ENCODE measurements at places on chromosomes 13 and 19.

- no peak for DNase-seq
These were observed 39.2 kb downstream of the MYH14 start for GRCh38 chr19:50242581-50242980.

DNA sequence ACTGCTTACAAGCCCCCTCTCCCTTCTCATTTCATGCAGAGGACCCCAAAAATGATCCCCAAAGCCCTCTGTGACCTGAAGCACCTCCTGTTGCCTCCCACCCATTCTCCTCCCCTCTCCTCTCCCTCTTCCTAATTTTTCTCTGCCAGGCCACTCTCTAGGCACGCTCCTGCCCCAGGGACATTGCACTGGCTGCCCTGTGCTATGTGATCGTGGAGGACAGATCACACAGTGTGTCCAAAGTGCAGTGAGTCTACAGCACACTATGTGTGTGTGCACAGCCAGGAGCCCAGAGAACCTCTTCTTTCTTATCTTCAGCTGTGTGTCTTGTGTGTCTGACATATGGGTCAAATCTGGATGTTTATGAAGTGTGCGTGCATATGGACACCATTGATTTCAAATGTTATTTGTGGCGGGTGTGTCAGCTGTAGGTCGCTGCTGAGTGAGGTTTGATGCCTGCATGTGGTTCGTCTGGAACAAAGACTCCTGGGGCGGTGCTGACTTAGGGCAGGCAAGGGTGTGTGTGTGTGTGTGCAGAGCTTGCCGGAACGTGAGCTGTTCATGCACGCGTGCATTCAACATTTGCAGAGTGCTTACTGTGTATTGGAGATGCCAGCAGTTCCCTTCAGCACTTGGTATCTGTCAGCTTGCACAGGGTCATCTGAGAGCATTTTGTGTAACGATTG, 2.1 kb upstream of the KLHL26 start:
- no peak for DNase-seq

DNA sequence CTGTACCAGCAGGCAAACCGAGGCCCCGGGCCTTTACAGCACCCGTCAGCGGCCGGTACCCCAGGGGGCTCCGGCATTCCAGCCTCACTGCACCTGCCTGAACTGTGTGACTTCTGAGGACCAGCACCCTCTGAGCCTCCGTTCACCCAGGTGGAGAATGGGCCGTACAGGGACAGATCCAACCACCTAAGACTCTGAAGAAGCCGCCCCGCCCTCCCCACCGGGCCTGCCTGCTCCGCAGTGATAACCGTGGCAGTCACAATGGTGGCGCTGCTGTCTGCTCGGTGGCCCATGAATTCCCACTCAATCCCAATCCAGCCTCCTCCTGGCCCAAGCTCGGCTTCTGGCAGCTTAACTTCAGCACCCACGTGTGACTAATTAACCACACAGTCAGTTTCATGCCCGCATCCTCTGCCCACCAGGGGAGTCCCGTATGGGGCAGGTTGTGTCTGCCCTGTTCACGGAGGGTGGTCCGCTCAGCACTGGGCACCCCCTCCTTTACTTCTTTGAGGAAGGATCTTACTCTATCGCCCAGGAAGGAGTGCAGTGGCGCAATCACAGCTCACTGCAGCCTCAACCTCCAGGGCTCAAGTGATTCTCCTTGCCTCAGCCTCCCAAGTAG, 3.4 kb downstream of the TCF3 start:
- DNase-seq = no peak

DNA sequence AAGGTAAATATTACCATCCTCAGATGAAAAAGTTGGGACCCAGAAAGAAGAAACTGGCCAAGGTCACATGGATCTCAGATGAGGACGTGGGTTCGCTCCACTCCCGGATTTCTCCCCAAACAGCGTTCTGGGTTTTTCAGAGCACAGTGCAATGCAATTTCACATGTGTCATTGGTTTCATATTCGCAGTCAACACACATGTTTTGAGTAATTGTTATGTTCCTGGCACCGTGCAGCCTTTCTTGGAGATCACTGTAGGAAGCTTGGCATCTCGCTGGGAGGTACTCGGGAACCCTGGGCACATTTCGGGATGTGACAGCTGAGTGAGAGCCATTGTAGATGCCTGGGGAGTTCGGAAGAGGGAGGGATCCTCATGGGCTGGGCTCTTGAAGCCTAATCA, 26.2 kb upstream of the CEBPG start:
- DNase-seq = no peak

GRCh38 chr13:110215606-110216005, 91.4 kb downstream of the COL4A1 start:
- DNase-seq = no peak

- no peak for DNase-seq
These were observed 162.1 kb downstream of the ZIC5 start for GRCh38 chr13:99809496-99809895.

DNA sequence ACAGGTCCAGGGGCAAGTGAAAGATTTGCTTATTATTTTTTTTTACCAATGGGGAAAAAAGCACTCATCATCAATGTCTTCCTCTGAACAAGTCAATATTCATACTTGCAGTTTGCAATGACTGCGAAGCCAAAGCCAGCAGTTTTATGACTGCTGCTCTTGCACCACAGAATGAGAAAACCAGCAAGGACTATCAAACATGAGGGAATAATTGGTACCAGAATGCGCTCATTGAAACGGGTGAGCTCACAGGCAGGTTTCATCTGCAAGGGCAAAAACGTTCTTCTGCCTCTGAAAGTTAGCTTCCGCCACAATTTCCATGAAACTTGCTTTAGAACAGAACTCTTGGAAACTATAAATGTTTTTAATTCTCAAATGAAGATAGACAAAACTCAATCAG, 5.5 kb downstream of the DLEU7 start:
- no peak for DNase-seq

GRCh38 chr19:29550896-29551295, 25.1 kb downstream of the VSTM2B start:
- no peak for DNase-seq

DNA sequence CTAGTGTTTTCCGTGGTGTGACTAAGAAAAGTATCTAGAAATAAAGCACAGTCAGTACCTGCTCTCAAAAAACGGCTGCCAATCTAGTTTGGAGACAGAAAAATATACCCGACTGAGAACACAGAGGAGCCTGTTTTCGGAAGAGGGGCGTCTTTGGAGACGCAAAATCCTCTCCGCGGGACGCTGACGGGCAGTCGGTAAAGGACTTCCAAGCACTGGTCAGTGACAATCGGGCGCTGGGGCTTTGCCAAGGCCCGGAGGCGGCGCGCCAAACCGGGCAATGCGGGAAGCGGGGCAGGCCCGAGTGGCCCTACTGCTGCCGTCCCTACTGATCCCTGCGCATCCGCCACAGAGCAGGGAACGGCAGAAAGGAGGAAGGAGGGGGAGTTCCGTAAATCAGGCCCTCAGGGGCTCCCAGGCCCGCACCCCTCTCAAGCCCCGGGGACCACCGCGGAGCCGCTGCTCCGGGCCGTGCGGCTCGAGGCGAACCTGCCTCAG, 588 bp upstream of the DPY19L3 start:
- no peak for DNase-seq

- no peak for DNase-seq
These were observed 9.5 kb upstream of the TYK2 start for GRCh38 chr19:10389863-10390262.

DNA sequence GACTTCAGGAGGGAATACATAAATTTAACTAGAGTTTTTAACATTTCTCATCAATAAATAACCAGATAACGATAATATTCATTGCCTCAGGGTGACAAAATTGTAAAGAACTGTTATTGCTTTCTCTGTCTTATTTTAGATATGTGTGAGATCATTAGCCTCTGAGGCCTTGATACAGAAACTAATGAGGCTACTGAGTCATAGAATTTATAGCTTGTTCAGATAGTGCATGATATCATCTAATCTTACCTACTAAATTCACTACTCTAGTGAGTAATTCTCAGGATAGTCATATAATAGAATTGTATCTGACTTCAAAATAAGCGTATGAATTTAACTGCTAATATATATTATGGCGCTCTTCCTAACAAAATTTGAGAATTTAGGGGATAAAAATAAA, 360.8 kb upstream of the KLHL1 start:
- DNase-seq = no peak

DNA sequence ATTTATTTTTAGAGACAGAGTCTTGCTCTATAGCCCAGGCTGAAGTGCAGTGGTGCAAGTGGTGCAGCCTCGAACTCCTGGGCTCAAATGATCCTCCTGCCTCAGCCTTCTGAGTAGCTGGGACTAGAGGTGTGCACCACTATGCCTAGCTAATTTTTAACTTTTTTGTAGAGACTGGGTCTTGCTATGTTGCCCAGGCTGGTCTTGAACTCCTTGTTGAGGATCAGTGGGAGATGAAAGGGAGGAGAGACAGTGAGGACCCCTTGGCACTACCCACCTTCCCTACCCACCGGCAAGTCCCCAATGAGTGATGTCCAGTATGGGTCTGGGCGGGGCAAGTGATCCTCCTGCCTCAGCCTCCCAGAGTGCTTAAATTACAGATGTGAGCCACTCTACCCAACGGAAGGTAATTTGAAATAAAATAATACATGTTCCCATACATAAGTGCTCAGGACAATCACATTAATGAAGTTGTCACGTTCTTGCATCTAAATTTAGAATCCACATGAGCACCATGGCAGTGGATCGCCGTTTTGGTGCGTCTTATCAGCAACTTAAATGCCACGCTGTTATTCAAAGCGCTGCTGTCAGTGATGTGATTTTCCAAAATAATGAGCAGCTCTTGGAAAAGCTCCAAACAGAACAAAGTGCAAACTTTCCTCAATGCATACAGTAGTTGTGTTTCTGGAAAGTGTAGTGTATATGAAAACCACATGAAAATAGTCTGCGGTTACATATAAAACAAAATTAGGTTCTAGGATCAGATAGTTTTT, 5.9 kb upstream of the ARL11 start:
- no peak for DNase-seq

DNA sequence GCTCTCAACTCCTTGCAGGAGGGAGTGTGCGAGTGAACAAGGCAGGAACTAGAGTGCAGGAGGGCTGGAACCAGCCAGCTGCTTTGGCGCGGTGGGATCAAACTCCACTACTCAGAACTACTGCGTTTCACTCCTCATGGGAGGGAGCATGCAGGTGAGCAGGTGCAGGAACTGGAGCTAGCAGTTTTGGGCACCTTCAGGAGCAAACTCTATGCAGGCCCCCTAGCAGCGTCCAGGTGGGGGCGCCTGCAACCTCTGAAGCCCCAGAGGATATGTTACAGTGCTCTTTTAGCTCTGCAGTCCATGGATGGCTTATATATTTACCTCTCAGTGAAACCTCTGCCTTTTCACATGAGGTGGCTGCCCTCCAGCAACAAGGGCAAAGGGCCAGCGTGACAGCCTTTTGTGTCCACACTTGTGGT, 1303.4 kb downstream of the PCDH9 start:
- DNase-seq = no peak

DNA sequence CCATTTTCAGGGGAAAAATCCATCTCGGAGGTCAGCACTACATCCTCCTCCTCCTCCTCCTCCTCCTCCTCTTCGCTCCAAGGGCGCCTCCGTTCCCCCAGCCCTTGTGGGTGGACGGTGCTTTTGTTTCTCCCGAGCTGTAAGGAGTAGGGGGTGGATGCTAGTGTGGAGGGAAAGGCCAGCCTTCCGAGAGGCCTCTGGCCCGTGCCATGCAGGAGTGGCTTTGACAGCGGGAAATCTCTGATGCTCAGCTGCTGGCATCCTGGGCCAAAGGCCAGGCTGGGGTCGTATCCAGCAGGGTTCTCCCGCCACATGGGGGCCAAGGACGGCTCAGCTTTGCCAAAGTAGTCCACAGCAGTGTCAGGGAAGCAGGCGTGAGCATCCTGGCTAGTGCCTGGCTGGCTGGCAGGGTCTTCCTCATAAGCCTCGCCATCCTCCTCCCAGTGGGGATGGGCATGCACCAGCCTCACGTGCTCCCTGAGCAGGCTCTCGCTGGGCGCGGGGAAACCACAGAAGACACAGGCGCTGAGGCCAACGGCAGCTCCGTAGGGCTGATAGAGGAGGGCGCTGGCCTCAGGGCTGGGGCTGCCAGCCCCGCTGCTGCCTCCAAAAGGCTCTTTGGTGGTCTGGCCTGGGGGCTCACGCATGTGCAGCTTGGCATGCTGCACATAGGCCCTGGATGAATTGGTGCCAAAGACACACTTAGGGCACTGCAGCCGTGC, 10.5 kb downstream of the WIZ start:
- DNase-seq = no peak

GRCh38 chr13:32978278-32978677, 37.9 kb upstream of the KL start:
- no peak for DNase-seq

- no peak for DNase-seq
These were observed 103.3 kb downstream of the CRYL1 start for GRCh38 chr13:20422362-20422761.

- DNase-seq = no peak
These were observed 897 bp downstream of the C19orf33 start for GRCh38 chr19:38304866-38305429.

- DNase-seq = no peak
These were observed 5.9 kb upstream of the DCAF15 start for GRCh38 chr19:13946414-13946813.

- DNase-seq = no peak
These were observed 75.0 kb downstream of the KCNRG start for GRCh38 chr13:50090211-50090610.

DNA sequence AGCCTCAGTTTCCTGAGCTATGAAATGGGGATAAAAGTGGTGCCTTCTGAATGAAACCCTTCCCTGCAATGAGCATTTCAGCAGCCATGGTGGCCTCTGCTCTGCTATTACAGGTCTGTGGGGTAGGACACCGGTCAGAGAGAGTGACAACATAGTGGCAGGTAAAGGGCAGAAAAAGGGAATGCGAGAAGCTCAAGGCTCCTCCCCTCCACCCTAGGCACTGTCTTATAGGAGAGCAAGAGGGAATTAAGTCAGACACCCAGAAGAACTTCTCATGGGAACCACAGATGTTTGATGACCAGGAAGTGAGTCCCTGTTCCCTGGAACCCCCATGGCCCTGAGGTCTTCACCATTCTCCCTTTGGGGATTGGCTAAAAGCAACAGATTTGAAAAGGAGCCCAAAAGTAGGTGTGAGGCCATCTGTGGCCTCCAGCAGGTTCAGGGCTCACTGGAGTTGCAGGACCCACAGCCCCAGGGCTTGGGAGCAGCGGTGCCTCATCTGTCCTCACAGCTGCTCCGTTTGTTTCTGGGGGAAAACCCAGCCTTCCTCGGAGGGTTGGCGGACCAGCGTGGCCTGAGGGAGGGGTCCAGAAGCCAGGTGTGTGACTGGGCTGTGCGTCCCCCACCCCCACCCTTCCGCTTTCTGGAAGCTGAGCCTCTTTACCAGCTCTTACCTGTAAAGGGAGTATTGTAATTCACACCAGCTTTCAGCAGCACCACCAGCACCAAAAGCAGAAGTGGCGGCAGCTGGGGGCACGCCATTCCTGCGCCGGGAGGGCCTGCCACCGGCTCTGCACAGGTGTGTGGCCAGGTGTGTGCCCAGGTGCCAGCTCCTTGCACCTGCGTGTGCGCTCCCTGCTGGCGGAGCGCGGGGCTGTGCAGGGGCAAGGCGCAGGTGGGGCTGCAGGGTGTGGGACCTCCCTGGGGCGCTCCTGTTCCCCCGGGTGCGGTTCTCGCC, 19.4 kb downstream of the IQCN start:
- DNase-seq = no peak

- DNase-seq = no peak
These were observed 135.4 kb downstream of the TNFRSF19 start for GRCh38 chr13:23705583-23705982.

GRCh38 chr13:44068737-44069136, 189.0 kb downstream of the LACC1 start:
- DNase-seq = no peak

- no peak for DNase-seq
These were observed 7.0 kb downstream of the DPF1 start for GRCh38 chr19:38216785-38217641.
